ENCODE measurements at places on chromosomes 1 and 21.

- DNase-seq, result no peak
These were observed 13.7 kb downstream of the SDHB start for GRCh38 chr1:17040135-17040534.

GRCh38 chr1:203754455-203754864 lies 10.5 kb upstream of the LAX1 start:
- peak; percentile 21 for DNase-seq

DNA sequence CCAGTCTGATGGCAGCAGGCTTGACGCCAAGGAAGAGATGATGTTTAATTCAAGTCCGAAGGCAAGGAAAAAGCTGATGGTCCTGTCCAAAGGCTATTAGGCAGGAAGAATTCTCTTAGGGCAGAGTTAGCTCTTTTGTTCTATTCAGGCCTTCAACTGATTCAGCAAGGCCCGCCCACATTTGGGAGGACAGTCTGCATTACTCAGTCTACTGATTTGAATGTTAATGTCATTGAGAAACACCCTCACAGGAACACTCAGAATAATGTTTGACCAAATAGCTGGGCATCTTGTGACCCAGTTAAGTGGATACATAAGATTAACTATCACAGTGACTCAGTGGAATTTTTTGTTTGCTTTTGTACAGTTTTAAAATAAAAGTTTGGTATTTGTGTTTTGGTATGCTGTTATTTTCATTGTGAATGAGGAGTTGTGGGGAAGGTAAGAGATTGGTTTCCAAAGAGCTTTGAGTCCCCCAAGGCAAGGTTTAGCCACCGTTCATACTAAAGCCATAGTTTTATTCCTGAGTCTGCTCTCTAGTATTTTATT lies 1.7 kb upstream of the ZNF691 start:
- no peak for DNase-seq

DNA sequence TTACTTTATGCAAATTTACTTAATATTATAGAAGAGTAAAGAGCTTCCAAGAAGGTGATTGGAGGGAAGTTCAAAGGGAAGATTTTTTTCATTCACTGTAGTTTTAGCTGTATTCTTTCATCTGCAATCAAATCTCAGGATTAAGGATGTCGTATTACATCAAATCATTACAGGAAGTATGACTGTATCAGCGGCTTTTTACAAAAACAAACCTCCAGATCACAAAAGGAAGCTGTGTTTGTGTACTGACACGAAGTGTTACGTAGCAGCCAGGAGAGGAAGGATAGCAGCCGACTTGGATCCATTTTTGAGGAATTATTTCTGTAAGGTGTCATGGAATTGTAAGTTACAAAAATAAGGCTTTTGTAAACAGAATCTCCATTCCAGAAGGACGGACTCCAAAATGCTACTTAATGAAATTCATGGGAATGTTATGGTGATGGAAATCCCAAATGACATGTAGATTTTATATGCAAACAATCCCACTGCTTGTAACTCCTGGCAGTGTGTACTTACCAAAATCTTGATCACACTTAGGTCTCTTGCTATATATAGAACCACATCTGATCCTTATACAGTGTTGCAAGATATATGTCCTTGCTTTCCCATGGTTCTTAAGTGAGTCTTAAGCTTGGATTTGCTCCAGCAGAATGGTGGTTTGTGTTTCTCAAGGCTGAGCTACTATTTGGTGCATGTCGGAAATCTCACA lies 49.8 kb downstream of the KCNJ15 start:
- no peak for DNase-seq

- no peak for DNase-seq
These were observed 46.4 kb downstream of the TOR1AIP2 start for GRCh38 chr1:179831225-179831624.

- DNase-seq, result no peak
These were observed 8.0 kb downstream of the SMAP2 start for GRCh38 chr1:40381268-40382107.

DNA sequence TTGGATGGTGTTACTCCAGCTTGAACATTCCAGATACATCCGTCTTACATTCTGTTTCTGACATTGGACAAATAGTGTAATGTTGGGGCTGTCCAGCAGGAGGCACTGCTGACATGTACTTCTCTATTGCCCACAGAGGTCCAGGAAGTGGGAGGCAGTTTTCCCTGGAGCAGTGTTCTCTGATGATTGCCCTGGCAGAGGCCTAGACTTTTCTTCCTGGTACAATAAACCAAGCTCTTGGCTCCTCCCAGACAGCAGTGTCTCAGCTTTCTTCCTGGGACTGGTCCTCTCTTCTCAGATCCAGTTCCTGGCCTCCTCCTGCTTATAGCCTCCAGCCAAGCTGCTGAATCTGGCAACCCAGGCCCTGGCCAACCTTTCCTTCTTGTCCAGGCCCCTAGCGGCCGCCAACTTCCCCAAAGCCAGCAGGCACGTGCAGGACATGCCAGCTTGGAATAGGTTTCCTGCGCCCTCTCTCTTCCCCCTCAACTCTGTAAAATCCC lies 14.9 kb upstream of the IFNLR1 start:
- DNase-seq, result peak; percentile 73

DNA sequence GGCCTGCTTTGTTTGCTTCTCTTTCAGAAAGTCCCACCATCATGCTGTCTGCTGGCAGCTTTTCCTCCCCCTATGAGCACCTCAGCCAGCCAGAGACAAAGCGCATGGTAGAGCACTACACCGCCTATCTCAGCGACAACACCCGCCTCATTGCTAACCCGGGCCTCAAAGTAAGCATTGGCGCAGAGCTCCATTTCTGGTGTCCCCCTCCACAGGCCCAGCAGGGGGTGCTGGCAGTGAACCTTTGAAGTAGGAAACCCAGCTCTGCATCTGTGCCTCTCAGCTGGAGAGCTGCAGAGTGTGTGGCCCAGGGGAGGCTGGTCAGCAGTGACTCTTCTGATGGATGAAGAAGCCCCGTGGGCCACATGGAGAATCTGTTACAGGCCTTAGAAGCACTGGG lies 81.2 kb upstream of the RAVER2 start:
- DNase-seq, result no peak

DNA sequence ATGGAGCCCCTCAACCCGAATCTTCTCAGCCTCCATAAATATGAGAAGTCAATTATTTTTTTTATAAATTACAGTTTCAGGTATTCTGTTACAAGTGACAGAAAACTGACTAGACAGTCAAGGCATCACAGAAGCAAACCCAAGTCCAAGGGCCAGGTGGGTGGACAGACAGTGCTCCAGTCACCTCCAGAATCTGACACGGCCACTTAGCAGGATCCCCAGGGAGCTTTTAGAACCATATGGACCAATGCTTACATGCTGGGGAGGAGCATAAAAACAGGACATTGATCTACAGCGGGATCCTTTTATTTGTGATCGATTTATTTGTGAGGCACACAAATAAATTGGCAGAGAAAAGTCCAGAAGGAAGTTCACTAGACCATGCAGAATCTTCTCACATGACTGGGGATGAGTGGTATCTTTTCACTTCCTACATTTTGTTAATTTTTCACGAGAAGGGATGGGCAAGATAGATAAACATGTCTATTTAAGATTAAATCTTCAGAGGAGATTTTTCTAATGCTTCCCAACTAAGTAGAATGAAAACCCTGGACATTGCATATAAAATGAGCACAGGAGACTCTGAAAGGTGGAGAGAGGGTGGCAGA lies 15.0 kb downstream of the ZNF496 start:
- no peak for DNase-seq

DNA sequence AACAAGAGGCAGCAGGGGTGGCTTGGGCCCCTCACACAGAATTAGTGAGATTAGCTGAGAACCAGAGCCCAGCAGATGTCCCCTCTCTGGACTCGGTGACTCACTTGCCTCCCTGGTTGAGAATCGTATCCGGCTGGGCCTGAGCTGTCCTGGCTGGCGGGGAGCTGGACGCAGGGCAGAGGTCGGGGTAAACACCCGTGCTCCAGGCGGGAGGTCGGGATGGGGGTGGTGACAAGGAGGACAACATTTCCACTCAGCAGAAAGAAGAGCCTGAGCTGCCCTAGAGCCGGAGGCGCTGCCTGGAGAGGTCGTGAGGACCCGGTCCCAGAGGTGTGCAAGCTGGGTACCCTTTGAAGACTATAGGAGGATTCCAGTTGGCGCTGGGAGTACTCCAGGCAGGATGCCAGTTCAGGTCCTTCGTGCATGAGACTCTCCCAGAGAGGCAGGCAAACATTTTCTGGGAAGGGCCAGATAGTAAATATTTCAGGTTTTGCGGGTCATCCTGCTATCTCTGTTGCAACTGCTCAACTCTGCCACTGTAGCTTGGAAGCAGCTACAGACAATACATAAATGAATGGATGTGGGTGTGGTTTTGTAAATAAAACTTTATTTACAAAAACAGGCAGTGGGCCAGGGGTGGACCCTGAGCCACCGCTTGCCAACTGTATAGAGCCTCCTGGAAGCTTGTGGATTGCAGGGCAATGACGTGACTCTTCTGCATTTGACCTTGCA lies 116.8 kb upstream of the WNT4 start:
- no peak for DNase-seq

- no peak for DNase-seq
These were observed 41.2 kb upstream of the TDRD10 start for GRCh38 chr1:154460695-154461260.

- DNase-seq, result no peak
These were observed 620.5 kb upstream of the PKN2 start for GRCh38 chr1:88063605-88064004.

DNA sequence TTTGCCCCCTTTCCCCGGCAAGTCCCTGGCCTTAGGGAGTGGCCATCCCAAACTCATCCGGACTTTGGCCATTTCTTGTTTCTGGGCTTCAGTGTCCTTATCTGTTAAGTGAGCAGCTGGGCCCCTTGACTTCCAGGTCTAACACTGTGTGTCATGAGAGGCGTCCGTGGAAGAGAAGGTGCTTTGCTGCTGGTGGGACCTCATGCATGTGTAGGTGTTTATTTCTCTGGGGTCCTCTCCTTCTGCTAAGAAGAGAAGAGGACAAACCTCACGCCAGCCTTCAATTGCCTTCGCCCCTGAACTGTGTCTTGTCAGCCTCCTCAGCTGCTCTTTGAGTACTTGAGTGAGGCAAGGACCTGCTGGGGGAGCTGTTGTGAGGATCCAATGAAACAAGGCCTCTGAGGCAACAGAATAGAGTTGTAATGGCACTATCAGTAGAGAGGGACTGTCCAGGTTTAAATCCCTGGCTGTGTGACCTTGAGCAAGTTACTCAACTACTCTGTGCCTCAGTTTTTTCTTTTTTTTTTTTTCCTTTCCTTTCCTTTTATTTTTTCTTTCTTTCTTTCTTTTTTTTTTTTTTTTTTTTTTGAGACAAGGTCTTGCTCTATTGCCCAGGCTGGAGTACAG lies 72.5 kb downstream of the RUNX3 start:
- DNase-seq, result peak; percentile 13

- DNase-seq, result no peak
These were observed 14.1 kb upstream of the MOB3C start for GRCh38 chr1:46630719-46631118.

GRCh38 chr1:7002728-7003127 lies 217.5 kb downstream of the CAMTA1 start:
- DNase-seq, result no peak

DNA sequence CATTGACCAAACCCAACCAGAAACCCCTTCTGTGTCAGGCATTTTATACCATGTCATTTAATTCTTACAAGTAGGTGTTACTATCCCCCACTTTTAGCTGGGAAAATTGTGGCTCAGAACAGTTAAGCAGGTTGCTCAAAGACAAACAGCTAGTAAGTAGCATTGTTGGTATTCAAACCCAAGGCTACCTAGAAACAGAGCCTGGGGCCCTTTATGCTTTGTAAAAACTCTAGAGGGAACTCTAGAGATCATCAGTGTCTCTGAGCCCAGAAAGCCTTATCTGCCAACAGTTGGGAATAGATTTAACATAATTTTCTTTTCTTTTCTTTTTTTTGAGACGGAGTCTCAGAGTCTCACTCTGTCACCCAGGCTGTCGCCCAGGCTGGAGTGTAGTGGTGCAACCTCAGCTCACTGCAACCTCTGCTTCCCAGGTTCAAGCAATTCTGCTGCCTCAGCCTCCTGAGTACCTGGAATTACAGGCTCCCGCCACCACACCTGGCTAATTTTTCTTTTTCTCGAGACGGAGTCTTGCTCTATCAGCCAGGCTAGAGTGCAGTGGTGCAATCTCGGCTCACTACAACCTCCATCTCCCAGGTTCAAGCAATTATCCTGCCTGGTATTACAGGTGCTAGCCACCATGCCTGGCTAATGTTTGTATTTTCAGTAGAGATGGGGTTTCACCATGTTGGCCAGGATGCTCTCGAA lies 48.5 kb upstream of the OSBPL9 start:
- DNase-seq, result no peak

- DNase-seq, result no peak
These were observed 141.1 kb upstream of the MAP1LC3C start for GRCh38 chr1:242139986-242140385.

GRCh38 chr1:30755746-30756145 lies 1.8 kb downstream of the LAPTM5 start:
- DNase-seq, result no peak

GRCh38 chr1:155018617-155019348 lies 14.8 kb downstream of the DCST2 start:
- DNase-seq, result no peak

- no peak for DNase-seq
These were observed 1.4 kb downstream of the TENT5B start for GRCh38 chr1:27011058-27011764.

GRCh38 chr1:156676820-156677615 lies at the start of gene NES:
TSS of gene NES (minus strand) at chr1:156677407. CDS start at chr1:156677264, 143 bp downstream.
- no peak for DNase-seq

DNA sequence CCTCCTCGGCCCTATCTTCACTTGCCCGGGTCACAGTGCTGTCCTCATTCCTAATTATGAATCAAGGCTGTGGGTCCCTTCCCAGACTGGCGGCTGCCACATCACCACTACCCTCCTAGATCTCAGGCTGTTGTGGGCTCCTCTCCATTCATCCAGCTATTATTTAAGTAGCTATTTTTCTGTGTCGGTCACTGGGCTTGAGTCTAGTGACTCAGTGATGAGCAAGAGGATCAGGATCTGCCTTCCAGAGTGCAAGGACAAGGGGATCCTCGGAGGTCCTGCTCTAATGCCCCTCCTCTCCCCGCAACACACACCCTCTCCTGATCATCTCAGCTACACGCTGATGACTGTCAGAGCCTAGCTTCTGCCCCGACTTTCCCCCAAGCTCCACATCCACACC lies 34.1 kb downstream of the CDCP2 start:
- no peak for DNase-seq

DNA sequence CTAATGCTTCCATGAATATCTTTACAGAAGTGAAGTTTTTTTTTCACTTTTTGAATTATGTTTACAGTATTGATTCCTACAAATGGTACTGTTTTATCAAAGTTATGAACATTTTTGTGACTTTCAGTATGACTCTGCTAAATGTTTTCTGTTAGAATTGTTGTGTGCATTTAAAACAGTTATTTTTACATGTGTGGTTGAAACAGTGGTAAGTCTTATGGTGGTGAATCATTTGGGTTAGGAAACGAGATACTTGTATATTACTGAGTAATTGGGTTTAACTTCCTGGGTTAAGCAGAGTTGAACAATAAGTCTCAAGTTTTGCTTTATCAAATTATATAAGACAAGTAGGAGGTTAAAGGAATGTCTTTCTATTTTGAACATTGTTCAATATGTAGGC lies 66.8 kb downstream of the VPS13D start:
- no peak for DNase-seq
